ENCODE measurements at places on chromosomes 11 and 22. TPM values are rescaled to one million over a fixed set of nuclear protein-coding genes. Genes with fewer than 3 reads are reported as not detected.

Gene MYBPC3
- total RNA-seq, result 0.13 TPM

Gene SERPIND1
- total RNA-seq, result 0.09 TPM

Gene MAJIN
- not detected for total RNA-seq

Gene KRTAP5-8
- total RNA-seq, result not detected

Gene GUCY1A2
- total RNA-seq, result 14.3 TPM

Gene TRIM44
- total RNA-seq, result 27.5 TPM

Gene HIC2
- 4.2 TPM for total RNA-seq

Gene DBX1
- 1.3 TPM for total RNA-seq

Gene OR8B2
- not detected for total RNA-seq

Gene CXCR5
- total RNA-seq, result under 0.01 TPM

Gene OR52J3
- not detected for total RNA-seq

Gene VPREB1
- total RNA-seq, result 0.18 TPM

Gene SYT7
- 0.93 TPM for total RNA-seq

Gene PDGFD
- total RNA-seq, result 25.7 TPM

Gene E2F8
- 9.0 TPM for total RNA-seq

Gene PVALB
- total RNA-seq, result 8.1 TPM

Gene PTH
- not detected for total RNA-seq

Gene OR10A2
- total RNA-seq, result not detected

Gene POU2AF2
- total RNA-seq, result not detected

Gene PHETA2
- 25.4 TPM for total RNA-seq

Gene OR51B5
- total RNA-seq, result 0.31 TPM

Gene CCDC89
- 2.3 TPM for total RNA-seq

Gene DDTL
- 0.80 TPM for total RNA-seq

Gene ART1
- 5.7 TPM for total RNA-seq

Gene SCGB1A1
- not detected for total RNA-seq

Gene CTSF
- total RNA-seq, result 29.0 TPM

Gene OR4D5
- 0.04 TPM for total RNA-seq

Gene TCN2
- total RNA-seq, result 7.4 TPM

Gene ABCC8
- 1.3 TPM for total RNA-seq

Gene SLC16A8
- total RNA-seq, result 2.4 TPM

Gene HEPACAM
- total RNA-seq, result under 0.01 TPM

Gene APOL5
- total RNA-seq, result 1.1 TPM

Gene NLRP6
- total RNA-seq, result 0.04 TPM

Gene RIMBP3C
- total RNA-seq, result 0.40 TPM

Gene MMP7
- total RNA-seq, result not detected

Gene OR5B21
- total RNA-seq, result not detected

Gene SCN4B
- total RNA-seq, result 2.4 TPM

Gene OVCH2
- not detected for total RNA-seq

Gene SLC22A25
- 0.04 TPM for total RNA-seq
